Osteocyte (in vitro differentiated cells): ENCODE measurements at places on chromosomes 1 and 21. TPM values are rescaled to one million over a fixed set of nuclear protein-coding genes. Genes with fewer than 3 reads are reported as not detected.

Gene SLC30A10
- 0.13 TPM in 1 of 2 replicates, not detected in the other for total RNA-seq

Gene LEFTY1
- total RNA-seq: 0.24 and 0.40 TPM in 2 replicates

GRCh38 chr21:16353764-16354163, 624.0 kb downstream of the USP25 start:
- no peak for DNase-seq

DNA sequence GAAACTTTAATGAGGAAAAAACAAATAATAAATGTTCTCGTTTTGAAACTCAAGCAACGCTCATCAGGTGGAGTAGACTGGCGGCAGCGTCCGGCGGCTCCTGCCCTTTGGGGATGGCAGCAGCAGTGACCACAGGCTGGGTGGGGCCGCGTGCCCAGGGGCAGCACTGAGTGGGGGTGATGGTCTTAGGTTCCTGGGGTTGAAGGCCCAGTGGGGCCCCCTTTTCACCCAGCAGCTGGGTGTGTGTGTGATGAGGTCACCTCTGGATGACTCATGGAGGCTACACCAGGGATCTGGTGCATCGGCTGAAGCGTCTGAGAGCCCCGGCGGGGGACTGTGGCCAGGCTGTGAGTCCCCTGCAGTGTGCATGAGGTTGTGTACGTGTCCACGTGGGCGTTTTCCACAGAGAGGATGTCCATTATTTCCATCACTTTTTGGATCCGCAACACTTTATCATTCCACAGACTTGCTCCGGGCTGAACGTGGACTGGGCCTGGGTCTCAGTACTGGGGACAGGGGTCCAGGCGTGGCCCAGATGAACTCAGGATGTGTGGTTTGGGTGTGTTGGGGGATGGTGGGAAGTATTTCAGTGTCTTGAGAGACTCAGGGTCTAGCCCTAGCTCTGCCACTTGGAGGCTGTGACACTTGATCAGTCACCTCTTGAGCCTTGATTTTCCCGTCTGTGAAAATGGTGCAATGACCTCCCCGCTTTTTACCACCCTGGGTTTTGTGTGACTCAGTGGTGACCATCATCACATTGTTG, 25.6 kb downstream of the LDLRAP1 start:
- DNase-seq: no peak

GRCh38 chr1:199858171-199858570, 169.3 kb upstream of the NR5A2 start:
- no peak for DNase-seq

- DNase-seq: no peak
These were observed 25.3 kb upstream of the CR2 start for GRCh38 chr1:207428783-207429182.

DNA sequence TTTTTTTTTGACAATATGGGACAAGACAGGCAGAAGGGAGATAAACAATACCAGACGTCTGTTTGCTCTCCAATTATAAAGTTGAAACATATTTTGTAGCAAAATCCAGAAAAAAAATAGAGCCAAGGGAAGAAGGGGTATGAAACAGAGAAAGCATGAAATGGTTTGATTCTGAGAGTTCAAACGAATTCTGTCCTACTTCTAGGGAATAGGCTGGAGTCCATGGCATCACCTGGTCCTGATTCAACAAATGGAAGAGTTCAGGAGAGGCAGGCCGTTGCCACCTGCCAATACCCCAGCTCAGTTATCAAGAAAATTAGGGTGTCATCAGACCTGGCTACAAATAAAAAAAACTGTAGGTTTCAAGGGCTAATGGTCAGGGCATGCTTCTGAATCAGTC, 71.8 kb downstream of the CLSTN1 start:
- DNase-seq: no peak

DNA sequence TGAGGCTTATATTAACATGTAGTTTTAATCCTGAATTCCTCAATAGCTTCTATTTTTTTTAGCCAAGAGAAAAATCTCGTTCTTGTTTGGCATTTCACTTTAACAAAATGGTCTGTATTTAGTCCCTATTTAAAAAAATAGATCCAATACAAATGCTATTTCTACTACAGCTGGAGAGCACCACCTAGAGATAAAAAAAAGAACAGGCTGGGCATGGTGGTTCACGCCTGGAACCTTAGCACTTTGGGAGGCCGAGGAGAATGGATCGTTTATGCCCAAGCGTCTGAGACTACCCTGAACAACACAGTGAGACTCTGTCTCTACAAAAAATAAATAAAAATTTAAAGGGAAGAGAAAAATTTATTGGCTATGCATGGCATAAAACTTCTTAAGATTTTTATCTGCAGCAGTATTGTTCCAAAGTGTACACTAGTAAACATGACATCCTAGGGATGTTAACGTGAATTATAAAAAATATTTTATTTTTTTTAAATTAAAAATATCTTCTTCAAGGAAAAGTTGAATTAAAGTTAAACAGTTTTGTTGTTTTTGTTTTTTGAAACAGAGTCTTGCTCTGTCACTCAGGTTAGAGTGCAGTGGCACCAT, 4.4 kb downstream of the ST7L start:
- no peak for DNase-seq
